ENCODE measurements at places on chromosomes 7 and 10.

- no peak for DNase-seq
Observed at GRCh38 chr10:31939797-31940708, 11.4 kb upstream of the ARHGAP12 start.

DNA sequence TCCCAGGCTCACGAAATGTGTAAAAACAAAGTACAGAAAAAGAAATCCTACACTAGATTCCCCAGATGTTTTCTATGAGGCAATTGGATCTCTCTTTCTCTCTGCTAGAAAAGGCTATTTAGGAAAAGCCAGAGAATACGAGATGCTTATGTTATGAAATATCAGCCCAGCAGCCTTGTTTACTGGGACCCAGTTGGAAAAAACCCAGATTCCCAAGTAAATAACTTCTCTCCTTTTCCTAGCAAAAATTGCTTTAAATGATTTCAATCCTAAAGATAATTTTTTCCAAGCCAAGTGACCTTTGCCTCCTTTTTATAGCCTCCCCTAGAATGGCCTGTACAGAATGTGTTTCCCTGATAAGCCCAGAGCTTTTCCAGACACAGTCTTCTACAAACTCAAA, 199.3 kb downstream of the PLXNA4 start:
- no peak for DNase-seq

GRCh38 chr7:102096012-102096332, 190.7 kb upstream of the SH2B2 start:
- DNase-seq: no peak

DNA sequence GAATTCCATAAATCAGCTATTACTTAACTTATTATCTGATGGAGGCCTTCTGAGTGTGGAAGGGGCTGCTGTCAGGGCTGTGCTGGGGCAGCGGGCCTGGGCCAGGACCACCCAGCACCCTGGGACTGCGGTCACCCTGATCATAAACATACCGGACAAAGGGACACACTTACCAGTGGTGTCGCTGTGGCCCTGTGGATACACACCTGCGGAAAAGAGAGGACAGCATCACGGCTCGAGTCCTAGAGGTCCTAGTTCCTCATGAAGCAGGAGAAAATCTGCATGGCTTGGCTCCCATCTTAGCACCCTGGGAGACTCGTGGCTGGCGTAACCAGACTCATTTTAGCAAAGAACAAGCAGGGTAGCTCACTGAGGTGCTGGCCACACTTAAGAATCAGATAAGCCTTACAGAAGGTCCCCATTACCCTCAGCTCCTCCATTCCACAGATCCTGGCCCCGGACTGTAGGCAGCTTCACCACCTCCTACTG, 17.7 kb downstream of the IL15RA start:
- no peak for DNase-seq

DNA sequence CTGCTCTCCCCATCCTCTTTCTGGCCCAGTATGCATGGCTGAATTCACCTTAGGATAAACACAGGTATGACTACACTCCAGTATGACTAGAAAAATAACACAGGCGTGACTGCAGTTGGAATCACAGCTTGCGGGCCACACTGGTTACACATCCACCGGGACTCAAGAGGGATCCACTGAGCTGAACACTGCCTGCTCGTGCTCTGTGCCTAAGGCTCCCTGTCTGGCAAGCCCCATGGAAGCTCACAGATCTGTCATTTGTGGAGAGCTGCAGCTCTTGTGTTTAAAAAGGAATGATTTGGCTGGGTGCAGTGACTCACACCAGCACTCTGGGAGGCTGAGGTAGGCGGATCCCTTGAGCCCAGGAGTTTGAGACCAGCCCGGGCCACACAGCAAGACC, 26.8 kb downstream of the VOPP1 start:
- no peak for DNase-seq

GRCh38 chr7:34672430-34672829, 14.4 kb downstream of the NPSR1 start:
- no peak for DNase-seq
